Erythroblast (primary cell): ENCODE measurements at places on chromosomes 13 and 19.

DNA sequence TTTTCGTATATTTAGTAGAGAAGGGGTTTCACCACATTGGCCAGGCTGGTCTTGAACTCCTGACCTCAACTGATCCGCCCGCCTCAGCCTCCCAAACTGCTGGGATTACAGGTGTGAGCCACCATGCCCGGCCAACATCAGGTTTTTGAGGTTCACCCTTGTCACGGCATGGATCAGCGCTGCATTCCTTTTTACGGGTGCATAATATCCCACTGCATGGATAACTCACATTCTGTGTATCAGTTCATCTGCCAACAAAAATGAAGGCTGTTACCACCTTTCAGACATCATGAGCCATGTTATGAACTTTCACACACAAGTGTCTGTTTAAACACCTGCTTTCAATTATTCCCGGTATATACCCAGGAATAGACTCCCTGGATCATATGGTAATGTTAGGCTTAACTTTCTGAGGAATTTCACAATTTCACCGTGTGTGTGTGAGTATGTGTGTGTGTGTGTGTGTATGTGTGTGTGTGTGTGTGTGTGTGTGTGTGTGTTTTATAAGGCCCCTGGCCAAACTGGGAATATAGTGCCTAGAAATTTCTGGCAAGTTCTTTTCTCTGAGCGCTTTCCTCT is 52.2 kb downstream of the AP1M1 start:
- DNase-seq, result no peak

DNA sequence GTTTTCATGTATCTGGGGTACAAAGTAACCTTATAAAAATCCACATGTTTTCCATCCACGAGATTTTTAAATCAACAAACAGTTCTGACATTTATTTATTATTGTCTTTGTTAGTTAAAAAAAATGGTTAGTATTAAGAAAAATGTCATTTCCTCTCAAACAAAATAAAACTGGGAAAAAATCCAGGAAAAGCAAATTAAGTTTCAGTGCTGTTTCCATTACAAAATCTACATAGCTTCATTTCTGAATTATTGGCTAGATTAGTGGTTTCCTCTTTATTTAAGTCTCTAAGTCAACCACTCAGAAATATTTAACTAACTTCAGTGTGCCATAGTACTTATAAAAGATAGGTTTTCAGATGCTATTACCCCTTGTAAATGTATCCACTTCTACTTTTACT is 49.1 kb downstream of the MZT1 start:
- DNase-seq, result no peak

- DNase-seq, result no peak
These were observed 65.1 kb downstream of the CHST8 start for GRCh38 chr19:33686687-33687480.

- DNase-seq, result no peak
These were observed 60.3 kb upstream of the RNF113B start for GRCh38 chr13:98237331-98237730.

DNA sequence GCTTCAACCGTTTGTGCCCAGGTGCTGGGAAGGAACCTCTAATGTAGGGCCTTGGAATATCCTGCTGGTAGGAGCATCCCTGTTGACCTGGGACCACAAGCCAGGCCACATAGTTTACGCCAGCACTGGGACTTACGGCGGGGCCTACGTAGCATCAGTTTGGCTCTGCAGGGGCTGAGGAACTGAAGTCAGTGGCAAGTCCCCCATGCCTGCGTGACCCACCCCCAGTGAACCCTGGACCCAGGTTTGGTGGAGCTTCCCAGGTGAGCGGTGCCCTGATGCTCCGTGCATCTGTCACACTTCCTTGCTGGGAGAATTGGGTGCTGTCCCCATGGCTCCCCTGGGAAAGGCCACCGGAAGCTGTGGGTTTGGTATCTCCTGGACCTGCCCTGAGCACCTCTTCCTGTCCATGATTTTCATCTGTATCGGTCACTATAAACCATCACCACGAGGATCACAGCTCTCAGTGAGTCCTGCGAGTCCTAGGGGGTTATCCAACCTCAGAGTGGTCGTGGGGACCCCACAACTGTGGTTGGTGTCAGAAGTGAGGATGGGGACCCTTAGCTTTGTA is 9.9 kb downstream of the SIGLEC11 start:
- no peak for DNase-seq

DNA sequence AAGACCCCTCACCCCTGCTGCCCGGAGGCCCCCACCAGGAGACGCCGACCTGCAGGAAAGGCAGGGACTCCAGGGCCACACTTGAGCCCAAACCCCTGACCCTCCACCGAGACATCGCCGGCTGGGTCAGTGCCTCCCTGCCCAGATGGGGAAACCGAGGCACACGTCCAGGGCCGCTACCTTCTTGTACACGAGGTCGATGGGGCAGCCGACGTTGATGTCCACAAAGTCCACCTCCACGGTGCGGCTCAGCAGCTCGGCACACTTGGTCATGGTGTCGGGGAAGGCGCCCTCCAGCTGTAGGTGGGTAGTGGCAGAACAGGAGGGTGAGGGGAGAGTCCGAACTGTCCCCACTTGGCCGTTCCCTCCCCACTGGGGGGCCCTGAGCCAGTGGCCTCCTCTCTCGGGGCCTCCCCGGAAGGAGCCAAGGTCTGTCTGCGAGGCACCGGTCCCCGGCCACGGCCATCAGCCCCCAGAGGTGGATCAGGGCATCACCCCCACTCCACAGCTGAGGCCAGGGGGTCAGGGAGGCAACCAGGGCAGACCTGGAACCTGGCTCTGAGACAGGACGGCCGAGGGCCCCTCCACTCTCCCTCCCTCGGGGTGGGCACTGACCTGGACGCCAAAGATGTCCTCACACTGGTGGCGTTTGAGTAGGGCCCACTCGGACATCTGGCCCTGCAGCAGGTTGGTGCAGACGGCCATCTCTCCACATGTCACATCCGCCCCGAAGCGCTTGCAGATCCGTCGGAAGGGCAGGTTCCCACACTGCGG is 3.0 kb upstream of the PRR22 start:
- no peak for DNase-seq

- DNase-seq, result no peak
These were observed 809.5 kb upstream of the SLITRK6 start for GRCh38 chr13:86608701-86609100.
